RKO (cell line): ENCODE measurements at places on chromosomes 3 and 15.
A peak's percentile ranks its signal among the peaks of the same experiment; 100 is the strongest.

DNA sequence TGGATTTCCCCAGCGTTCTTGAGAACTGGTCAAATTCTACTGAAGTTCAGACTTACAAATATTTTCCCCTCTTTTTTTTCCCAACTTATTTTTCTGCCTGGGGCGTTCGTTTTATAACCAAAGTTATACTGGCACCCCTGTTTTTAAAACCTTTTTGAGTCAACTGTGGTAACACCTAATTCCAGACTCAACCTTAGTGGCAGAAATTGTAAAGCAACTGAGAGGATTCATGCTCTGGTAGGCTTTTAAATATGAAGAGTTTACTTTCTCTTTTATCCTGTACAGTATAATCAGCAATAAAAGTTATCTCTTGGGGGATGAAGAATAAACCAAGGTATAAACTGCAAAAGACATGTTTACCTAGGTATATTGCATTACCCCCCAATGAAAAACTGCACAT lies 2.3 kb downstream of the IL5RA start:
- DNase-seq = no peak

- no peak for DNase-seq
These were observed 39.5 kb upstream of the C3orf80 start for GRCh38 chr3:160185751-160186150.

- no peak for DNase-seq
These were observed 112.0 kb upstream of the MCTP2 start for GRCh38 chr15:94119298-94119811.

GRCh38 chr3:34533451-34533850 lies 735.0 kb downstream of the PDCD6IP start:
- no peak for DNase-seq

GRCh38 chr3:22360164-22360563 lies 609.2 kb upstream of the ZNF385D start:
- no peak for DNase-seq

DNA sequence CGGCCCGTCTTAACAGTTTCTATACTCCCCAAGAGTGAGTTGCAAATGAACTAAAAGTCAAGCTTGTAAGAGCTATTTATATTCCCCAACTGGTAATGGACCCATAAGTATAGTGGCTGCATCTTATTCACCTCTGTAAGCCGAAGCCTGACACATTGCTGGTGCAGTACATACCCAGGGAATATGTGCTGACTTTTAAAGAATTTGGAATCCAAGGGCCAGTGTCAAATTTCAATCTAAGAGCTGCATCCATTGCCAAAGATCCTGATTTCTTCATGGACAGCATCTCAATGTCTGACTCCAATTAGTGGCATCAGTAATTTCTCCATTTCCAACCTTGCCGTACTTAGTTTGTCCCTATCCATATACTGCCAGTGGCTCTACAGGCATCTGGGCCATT lies 42.0 kb downstream of the FRMD4B start:
- no peak for DNase-seq

- no peak for DNase-seq
These were observed 218.6 kb upstream of the LRRFIP2 start for GRCh38 chr3:37392957-37393356.

DNA sequence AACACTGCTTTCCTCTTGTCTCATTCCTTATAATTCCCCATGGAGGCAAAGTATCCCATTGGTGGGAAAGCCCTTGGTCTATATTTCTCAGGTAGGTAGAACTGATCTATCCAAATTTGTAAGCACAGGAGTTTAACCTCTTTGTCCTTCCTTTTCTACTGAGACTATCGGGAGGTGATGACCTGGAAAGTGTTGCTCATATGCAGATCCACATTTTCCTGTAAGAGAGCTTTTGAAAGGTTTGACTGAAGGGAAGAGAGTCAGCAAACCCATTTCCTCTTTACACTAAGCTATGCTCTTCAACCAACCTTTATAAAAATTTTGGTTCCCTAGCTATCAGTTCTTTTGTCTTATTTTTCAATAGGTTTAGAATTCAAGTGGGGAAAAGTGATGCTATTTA lies 200.7 kb downstream of the TIGIT start:
- DNase-seq = no peak

- DNase-seq = no peak
These were observed 160.8 kb downstream of the ALCAM start for GRCh38 chr3:105527535-105527934.

DNA sequence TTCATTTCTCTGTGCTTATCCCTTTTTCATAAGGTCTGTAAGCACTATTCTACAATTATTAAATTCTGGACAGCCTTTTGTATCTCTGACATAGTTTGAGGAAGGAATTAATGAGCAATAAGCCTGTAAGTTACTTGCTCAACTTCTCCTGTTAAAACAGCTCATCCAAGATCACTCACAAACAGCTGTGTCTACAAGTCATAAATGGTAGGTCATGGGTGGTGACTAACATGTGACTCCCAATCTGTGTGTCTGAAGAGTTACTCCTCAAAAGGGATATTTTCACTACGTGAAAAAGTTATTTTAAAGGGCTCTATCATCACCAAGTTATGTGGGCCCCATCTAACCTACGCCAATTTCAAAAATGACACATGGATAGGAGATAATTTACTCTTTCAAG lies 145.2 kb upstream of the CBLB start:
- DNase-seq = peak; percentile 100

DNA sequence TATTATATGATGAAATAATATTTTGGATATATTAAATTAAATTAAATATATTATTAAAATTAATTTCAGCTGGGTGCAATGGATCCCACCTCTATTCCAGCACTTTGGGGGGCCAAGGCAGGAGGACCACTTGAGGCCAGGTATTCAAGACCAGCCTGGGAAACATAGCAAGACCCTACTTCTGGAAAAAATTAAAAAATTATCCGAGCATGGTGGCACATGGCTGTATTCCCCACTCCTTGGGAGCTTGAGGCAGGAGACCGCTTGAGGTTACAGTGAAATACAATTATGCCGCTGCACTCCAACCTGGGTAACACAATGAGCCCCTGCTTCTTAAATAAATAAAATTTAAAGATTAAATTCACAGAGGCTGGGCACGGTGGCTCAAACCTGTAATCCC lies 61.4 kb downstream of the SH3BP5 start:
- no peak for DNase-seq

- no peak for DNase-seq
These were observed 101.5 kb upstream of the ASB14 start for GRCh38 chr3:57393977-57394376.

DNA sequence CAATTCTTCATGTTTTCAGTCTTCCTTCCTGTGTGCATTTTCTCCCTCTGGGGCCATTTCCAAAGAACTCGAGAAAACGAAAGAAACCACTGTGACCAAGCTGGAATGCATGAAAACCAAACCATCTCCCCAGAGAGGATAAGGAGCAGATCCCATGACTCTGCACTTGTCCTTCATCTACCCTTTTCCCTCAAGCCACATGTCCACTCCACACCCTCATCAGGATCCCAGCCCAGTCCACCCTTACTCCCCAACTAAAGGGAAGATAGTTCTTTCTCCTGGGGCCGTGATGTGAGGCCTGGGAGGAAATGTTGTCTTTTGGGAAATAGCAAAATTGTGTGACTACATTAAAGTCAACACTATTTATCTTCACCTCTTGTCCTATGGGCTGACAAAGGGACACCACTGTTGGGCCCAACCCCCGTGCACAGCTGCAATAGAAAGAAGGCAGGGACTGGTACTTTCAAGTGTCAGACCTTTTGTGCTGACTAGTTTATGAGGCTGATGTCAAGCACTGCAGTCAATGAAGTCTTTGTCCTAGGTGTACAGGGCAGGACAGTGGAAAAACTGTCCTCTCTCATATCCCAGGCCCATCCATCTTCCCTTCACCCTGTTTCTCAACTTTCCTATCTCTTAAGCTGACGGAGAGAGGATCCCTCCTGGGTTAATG lies 487.1 kb upstream of the NR2F2 start:
- no peak for DNase-seq

DNA sequence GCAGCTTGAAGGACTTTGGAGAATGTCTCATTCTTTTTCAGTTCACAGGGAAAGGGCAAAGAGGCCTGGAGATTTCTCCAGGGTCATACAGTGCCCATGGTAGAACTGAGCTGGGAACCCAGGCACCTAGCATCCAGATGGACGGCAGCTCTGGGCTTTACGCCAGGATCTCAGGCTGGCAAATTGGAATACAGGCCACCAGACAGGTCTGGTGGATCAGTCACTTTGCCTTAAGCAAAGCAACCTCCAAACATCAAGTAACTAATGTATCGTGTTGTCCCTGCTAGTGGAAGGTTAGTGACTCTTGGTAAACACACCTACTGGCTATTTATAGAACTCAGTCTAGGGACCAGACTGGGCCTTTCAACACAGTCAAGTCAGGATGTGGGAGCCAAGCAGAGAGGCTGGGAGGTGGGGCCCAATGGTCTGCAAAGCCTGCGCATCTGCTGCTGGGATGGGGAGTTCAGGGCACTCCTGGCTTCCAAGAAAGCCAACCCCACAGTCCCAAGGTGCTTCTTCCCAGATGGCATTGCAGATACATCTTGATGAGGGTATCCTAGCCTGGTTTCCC lies 30.2 kb downstream of the RPLP1 start:
- no peak for DNase-seq

GRCh38 chr3:138688871-138689299 lies 80.3 kb downstream of the FAIM start:
- no peak for DNase-seq

DNA sequence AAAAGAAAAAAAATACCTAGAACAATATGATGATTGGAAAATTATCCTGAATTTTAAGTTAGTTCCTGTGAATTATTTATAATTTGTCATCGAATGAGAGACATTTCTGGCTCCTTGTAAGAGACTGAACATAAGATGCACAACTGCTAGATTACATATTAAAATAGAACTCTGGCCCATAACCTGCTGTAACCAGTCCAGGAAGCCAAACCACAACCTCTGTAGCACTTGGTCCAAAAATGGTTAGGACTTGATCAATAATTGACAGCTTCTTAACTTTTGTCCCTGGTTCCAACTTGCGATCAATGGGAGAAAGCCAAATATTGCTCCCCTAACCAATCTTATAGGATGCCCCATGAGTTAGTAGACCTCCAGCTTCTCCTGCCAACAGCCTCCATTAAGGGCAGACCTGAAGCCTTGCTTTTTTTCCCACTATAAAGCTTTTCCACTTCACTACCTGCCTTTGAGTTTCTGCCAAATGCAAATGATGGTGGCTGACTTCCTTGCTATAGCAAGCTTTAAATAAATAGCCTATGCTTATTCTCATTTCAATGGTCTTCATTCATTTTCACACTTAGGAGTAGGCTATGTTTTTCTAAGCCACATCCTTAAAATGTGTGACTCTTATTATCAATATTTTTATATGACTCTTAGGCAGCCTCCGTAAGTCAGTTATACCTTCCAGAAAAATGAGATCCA lies 224.0 kb upstream of the ARHGEF26 start:
- DNase-seq = no peak

DNA sequence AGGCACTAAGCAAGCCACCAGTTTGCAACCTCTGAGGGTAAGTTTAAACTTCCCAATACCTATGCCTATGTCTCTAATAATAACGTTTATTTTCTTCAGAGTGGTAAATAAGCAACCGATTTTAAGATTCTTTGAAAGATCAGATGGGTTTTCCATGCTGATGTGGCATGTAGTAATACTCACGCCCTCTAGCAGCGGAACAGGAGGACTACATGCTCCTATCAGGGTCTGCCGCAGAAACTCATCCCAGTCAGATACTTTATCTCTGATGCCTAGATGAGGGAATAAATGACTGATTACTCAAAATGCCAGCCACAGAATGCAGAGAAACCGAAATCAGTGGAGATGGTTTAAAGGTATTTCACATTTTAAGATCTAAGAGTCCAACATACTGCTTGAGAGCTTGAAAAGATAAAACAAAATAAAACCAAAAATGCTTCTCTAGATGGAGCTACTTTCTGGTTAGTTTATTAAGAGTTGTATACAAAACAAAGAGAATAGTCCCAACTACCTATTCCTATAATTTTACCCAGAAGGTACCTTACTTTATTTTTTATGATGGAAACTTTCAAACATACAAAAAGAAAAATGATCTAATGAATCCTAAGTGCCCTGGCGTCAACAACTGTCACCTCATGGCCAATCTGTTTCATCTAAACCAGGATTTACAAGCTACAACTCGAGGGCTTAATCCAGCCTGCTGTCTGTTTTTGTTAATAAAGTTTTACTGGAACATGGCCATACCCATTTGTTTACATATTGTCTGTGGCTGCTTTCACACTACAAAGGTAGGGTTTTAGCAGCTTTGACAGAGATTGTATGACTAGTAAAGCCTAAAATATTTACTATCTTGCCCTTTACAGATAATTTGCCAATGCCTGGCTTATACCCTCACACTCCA lies 37.5 kb upstream of the STIMATE start:
- DNase-seq = peak; percentile 71

DNA sequence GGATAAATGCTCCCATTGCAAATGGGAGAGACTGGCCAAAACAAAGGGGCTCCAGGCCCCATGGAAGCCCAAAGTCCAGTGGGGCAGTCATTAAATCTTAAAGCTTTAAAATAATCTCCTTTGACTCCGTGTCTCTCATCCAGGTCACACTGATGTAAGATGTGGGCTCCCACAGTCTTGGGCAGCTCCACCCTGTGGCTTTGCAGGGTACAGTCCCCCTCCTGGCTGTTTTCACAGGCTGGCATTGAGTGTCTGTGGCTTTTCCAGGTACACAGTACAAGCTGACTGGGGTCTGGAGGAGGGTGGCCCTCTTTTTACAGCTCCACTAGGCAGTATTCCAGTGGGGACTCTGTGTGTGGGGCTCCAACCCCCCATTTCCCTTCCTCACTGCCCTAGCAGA lies 45.9 kb downstream of the NIPA2 start:
- DNase-seq = peak; percentile 16

- DNase-seq = peak; percentile 61
These were observed 1.9 kb downstream of the BCL2A1 start for GRCh38 chr15:79969146-79969545.

- DNase-seq = no peak
These were observed 347.8 kb downstream of the MFSD1 start for GRCh38 chr3:159149633-159150032.

DNA sequence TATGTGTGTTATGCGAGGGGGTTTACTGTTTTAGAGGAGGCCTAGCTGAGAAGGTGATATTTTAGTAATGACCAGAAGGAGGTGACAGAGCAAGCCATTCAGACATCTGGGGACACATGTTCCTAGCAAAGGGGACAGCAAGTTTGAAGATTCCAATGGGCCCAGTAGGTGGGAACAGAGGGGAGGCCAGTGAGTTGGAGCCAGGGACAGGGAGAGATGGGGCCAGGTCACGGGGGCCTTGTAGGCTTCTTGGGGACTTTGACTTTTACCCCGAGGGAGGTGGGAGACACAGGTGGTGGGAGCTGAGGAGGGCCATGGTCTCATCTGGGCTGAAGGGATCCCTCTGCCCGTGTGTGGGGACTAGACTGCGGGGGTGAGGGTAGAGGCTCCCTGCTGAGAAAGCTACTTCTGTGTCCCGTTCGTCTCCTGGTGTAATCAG lies 72.5 kb downstream of the MGLL start:
- no peak for DNase-seq

DNA sequence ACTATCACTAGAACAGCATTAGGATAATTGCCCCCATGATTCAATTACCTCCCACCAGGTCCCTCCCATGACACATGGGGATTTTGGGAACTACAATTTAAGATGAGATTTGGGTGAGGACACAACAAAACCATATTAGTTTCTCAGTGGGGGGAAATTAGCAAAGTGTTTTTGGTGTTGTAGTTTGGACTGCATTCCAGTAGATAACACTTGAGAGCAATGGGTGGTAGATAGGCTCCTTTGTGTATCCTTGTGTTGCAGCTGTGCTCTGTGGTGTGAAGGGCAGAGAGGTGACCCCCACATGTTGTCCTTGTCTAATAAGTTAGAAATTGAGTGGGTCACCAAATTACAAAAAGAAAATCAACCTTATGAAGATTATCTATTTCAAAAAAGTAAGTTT lies 223.8 kb downstream of the SATB1 start:
- no peak for DNase-seq
